Skin of body (tissue), 3 donors: ENCODE measurements at places on chromosomes 3 and 15. TPM values are rescaled to one million over a fixed set of nuclear protein-coding genes. Genes with fewer than 3 reads are reported as not detected.

DNA sequence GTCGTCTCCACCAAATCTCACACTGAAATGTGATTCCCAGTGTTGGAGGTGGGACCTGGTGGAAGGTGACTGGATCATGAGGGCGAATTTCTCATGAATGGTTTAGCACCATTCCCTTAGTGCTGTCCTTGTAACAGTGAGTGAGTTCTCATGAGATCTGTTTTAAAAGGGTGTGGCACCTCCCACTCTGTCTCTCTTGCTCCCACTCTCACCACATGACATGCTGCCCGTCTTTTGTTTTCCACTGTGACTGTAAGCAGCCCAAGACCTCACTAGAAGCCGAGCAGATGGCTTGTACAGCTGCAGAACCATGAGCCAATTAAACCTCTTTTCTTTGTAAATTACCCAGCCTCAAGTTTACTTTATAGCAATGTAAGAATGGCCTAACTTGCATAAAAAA, 21.2 kb downstream of the RAD18 start:
- no peak for DNase-seq

- DNase-seq = no peak
These were observed 128.8 kb downstream of the FRMD5 start for GRCh38 chr15:44066211-44066827.

DCLK3 gene
- 1.1 TPM for total RNA-seq

PLIN1 gene
- total RNA-seq = 119 TPM
